ENCODE measurements at places on chromosomes 1 and 21.

- DNase-seq, result no peak
These were observed 167.5 kb upstream of the CAMK1G start for GRCh38 chr1:209416039-209416438.

GRCh38 chr1:183516725-183517124 is 44.4 kb downstream of the SMG7 start:
- DNase-seq, result no peak

GRCh38 chr1:12502336-12503109 is 115.5 kb downstream of the DHRS3 start:
- DNase-seq, result no peak

DNA sequence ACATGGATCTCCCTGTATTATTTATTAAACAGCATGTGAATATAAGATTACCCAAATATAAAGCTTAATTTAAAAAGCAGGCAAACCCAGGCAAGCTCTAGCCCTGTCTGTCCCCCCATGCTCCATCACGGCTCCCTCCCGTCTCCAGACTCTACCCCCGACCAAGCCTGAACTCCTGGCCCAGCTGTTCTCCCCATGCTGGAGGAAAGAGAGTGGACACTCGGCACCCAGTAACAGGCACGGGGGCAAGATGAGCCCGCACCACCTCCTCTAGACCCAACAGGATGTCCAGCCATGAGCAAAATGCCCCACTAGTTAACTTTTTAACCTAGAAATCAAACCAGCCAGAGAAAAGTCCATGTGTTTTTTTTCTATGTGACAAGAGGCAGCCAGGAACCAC is 19.3 kb downstream of the SLC19A1 start:
- no peak for DNase-seq

GRCh38 chr1:4595341-4596225 is 58.8 kb upstream of the AJAP1 start:
- DNase-seq, result no peak

DNA sequence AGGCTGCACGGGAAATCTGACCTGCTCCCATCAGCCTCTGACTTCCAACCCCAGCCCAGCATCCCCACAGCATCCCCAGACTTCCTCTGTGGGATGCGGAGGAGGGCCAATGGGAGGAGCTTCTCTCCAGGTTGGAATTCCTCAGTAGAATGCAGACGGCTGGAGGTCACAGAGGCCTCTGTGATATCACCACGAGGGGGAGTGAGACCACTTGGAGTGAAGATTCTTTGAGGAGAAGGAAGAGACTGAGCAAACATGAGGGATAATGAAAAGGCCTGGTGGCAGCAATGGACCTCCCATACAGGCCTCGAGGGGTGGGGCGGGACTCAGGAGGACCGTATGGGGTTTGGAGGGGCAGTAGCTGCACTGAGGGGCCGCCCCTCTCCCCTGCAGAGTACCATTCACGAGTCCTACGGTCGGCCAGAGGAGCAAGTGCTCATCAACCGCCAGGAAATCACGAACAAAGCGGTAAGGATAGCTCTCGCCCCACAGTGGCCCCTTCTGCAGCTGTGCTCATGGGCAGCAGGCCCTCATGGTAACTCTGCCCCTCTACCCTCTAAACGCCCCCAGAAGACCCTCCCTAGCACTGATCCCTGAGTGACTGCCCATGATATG is at the start of gene CATSPER4:
Gene CATSPER4 (plus strand): TSS at position 230 of the 615 bp plus-strand sequence. CDS start 26 bp downstream, at position 256.
- no peak for DNase-seq

All from activated naive CD4-positive, alpha-beta T cell treated with anti-CD3 and anti-CD28 coated beads, Interleukin-2, amount 50 U/mL, for 72 hours (primary cell).